ENCODE measurements at places on chromosomes 13 and 19.

DNA sequence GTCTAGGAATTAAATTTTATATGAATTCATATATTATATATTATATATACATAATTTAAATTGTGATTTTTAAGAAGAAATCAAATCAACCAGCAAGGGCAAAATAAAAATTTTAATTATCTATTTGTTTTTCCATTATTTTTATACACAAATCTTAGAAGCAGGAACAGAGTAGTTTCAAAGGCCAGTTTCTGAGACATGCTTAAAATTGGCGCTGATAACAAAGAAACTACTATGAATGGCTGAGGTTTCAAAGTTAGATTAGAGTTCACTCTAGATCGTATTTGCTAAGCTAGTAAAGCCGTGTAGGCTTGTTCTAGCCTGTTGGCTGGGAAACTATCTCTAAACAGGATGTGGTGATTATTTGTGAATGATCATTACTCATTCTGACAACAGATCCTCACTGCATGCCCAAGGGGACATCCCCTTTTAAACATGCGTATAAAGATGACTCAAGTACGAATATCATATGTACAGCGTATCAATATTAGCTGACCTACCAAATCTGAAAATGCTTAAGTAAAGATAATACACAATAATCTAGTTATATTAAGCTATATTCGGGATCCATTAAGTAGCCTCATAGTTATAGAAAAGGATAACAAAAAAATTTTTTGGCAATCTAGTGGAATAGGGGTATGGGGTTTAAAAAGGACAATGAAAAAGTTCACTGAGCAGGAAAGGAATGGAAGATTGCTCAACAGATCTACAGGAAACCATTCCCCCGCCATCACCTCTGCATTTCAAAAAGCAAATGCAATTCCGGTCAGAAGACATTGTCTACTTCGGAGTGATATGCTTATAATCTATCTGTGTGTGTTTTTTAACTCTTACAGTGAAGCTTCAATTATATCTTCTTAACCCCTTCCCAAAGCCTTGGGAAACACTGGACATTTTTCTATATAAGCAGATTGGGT lies 150.1 kb downstream of the SHISA2 start:
- DNase-seq = peak; percentile 11

GRCh38 chr13:79880818-79881217 lies 399.9 kb downstream of the NDFIP2 start:
- DNase-seq = no peak

DNA sequence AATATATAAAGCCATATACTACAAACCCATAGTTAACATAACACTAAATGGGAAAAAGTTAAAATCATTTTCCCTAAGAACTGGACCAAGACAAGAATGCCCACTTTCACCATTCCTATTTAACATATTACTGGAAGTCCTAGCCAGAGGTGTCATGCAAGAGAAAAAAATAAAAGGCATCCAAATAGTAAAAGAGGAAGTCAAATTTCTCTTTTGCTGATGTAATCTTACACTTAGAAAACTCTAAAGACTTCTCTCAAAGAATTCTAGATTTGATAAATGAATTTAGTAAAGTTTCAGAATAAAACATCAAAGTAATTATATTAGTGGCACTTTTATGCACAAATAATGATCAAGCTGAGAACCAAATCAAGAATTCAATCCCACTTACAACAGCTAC lies 678.9 kb upstream of the SLITRK5 start:
- no peak for DNase-seq

GRCh38 chr13:99979453-99980200 lies 2.0 kb upstream of the ZIC2 start:
- no peak for DNase-seq

- no peak for DNase-seq
These were observed 184.0 kb downstream of the SLC7A1 start for GRCh38 chr13:29411481-29411880.

DNA sequence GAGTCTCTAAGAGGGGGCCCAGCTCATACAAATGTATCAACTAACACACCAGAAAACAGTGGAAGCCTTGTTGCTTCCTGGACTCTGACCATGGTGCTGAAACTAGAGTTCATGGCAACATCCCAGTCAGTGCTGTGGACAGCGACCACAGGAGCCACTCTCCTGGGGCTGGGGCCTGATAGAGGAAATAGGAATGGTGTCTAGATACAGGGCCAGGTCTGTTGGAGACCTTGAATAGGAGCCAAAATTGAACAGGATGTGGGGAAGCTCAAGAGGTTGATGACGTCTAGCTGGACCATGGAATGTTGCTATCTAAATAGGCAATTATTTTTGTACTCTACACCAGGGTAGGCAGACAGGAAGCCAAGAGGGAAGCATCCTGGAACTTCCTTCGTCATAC lies 21.7 kb downstream of the LILRB4 start:
- no peak for DNase-seq

DNA sequence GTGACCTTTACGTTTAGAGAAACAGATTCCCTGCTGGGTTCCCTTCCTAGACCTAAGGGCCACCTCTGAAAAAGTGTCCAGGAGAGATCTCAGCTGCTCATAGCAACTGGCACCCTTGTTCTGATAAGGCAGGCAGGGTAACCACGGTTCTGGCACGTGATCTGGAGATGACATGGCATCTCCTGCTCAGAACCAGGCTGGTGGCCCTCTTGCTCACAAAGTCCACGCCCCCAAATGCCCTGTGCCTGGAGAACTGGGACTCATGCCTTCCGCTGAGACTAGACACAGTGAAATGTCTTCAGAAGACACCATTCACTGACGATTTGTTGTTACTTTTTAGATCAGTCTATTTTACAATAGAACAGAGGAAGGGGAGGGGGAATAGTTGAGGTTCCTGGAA lies 174.1 kb downstream of the ZNF536 start:
- DNase-seq = no peak

DNA sequence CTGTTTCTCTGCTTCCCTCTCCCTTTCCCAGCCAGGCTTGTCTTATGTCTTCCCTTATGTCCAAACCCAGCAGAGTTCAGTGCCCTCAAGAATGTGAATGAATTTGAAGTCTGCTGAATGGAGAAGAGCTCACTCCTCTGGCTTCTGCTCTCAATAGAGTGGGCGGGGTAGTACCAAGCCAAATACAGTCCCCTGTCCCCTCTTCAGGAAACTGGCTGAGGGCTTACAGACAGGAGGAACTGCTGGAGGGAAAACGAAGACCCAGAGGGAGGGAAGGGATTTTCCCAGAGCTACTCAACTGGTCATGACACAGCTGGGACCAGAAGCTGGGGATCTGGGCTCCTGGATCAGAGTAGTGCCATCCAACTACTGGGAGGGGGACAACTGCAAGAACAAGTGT lies 32.9 kb upstream of the POU2F2 start:
- no peak for DNase-seq

DNA sequence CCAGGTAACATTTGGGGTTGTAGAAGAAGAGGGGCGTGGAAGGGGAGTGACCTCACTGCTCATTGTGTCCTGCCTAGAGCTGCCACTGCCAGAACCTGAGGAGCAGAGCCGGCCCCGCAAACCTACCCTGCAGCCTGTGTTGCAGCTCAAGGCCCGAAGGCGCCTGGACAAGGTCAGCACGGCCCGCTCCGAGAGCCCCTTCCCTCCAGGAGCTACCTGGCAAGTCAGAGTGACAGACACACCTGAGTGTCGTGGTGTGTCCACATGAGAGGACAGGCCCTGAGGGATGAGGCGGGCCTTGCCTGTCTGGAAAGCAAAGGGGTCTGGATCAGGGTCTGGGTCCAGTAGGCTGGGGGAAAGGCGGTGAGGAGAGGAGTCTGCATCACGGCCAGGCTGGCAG lies 6.8 kb downstream of the KMT2B start:
- no peak for DNase-seq

DNA sequence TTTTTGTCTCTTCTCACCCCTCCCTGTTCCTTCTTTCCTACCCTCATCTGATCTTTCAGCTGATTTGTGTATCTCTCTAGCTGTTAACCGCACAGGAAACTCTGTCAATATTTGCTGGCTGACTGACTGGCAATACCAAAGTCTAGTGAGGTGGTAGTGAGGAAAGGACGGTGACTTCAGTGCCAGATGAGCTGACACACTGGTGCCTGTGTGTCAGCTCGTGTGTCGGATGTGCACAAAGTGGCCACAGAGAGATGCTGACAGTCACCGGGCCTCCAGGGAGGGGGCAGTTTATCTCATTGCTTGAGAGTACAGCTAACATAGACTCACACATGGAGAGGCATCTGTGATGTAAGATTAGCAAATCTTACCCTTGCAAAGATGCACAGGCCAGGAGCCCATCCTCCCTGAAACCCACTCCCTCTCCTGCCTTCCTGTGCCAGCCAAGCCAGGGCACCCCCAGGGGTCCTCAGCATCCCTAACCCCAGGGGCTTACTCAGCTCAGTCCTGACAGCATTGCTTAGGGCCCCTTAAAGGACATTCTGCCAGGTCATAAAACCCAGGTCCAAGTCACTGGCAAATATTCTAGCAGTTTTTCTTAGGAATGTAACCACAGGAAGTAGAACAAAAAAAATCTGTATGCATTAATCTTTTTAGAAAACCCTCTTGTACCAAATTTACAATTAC lies 80.2 kb downstream of the SHISA2 start:
- DNase-seq = peak; percentile 10
